ENCODE measurements at places on chromosomes 1 and 21.
A peak's percentile ranks its signal among the peaks of the same experiment; 100 is the strongest.

GRCh38 chr1:194167956-194168640 is 981.7 kb upstream of the B3GALT2 start:
- no peak for DNase-seq

GRCh38 chr1:235725434-235725833 is 75.8 kb upstream of the GNG4 start:
- DNase-seq: no peak

DNA sequence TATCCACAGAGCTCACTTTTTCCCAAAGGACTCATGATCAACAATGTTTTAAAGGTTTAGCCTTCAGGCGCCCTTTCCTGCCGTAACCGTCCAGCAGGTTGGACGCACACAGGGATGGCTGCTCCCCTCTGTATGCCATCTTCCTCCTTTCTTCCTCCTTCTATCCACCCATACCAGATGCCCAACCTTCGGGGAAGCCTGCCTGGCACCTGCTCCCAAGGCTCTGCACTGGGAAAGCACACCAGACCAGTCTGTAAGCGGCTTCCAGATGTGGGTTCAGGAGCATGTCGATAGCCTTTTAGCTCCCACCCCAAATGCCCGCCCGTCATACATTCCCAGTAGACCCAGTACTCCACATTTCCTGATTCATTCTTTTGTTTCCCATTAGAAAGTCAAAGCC is 52.9 kb downstream of the STUM start:
- DNase-seq: no peak

- no peak for DNase-seq
Observed at GRCh38 chr1:84347271-84347931, 45.9 kb downstream of the SAMD13 start.

GRCh38 chr1:50038237-50038809 is 14.6 kb upstream of the AGBL4 start:
- no peak for DNase-seq

DNA sequence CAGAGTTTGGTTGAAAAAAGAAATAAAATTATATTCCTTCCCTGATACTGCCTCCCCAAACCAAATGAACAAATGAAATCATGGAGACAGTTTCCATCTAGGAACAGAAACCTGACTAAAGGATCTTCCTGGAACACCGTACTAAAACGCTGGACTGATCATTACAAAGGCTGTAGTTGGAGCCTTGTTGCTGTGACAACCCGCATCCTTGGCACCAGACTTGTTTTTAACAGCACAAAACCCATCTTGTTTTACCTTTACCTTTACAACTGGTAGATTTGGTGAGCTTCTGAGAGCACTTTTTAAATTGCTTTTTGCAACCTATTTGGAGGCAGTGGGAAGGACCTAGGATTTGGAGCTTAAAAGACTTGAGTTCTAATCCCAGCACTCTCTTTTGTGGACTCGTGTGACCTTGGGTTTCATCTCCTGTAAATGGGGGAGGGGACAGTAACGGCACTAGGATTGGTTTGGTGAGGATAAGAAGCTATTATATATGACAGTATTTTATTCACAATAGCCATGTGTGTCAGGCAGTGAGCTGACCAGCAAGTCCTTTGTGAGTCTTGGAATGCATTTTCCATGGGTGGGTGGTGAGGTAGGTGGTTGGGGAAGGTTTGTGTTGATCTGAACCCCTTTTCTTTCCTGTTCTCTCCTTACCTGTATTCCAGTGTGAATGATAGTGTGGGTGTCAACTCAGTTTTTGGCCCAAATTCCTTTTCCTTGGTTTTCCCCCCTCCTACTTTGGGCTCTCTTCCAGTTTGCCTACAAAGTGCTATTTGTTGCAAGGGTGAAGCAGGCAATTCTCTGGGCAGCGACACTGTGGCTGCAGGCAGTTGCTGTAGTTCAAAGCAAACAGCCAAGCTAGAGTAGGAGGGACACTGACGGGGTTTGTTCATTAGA is 12.6 kb downstream of the LRRC8D start:
- DNase-seq: no peak

DNA sequence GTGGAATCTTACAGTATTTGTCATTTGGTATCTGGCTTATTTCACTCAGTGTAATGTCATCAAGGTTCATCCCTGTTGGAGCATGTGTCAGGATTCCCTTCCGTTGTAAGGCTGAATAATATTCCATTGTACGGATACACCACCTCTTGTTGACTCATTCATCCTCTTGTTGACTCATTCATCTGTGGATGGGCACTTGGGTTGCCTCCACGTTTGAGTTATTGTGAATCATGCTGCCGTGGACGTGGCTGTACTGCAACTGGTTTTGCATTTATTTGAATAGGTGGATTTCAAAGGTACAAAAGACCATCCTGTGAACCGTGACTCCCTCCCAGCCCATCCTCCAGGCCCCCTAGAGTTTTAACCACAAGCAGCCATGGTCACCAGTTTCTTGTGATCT is 11.9 kb upstream of the TCP10L start:
- no peak for DNase-seq

- no peak for DNase-seq
Observed at GRCh38 chr1:170126696-170127095, 19.1 kb upstream of the NTMT2 start.

DNA sequence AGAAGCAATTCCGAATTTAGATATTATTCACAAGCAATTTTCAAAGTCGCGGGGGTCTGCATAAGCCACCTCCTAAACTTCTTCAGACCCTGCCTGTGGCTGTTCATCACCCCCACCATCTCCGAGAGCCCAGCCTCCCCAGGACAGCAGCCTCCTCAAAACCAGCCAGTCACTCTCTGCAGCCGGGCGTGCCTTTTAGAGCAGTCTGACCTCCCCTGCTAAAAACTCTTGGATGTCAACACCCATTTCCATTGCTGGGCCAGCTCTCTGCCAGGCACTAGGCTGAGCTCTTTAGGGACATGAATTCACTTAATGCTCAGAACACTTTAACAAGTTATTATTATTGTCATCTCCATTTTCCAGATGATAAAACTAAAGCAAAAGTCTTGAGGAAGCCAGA is 11.7 kb downstream of the ADPRS start:
- DNase-seq: no peak

GRCh38 chr1:228002792-228003191 is 4.0 kb upstream of the WNT3A start:
- no peak for DNase-seq

GRCh38 chr1:201335174-201335870 is 42.2 kb downstream of the TNNT2 start:
- no peak for DNase-seq

DNA sequence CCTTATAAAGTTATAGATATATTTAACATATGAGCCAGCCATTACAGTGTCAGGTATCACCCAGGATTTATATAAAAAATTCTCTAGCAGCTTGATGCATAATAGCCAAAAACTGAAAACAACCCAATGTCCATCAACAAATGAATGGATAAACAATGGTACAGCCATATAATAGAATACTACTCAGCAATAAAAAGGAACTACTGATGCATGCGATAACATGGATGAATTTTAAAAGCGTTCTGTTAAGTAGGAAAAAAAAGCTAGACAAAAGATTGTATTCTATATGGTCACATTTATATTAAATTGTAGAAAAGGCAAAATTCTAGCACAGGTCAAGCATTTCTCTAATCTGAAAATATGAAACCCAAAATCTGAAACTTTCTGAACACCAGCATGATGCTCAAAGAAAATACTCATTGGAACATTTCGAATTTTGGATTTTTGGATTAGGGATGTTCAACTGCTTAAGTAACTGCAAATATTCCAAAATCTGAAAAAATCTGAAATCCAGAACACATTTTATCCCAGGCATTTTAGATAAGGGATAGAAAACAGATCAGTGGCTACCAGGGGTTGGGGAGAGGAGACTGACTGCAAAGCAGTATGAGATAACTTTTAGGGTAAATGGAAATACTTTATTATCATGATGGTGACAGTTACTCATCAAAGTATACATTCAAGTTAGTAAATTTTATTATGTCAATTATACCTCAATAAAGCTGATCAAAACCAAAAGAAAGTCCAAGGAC is 22.0 kb downstream of the SLC16A1 start:
- DNase-seq: no peak

DNA sequence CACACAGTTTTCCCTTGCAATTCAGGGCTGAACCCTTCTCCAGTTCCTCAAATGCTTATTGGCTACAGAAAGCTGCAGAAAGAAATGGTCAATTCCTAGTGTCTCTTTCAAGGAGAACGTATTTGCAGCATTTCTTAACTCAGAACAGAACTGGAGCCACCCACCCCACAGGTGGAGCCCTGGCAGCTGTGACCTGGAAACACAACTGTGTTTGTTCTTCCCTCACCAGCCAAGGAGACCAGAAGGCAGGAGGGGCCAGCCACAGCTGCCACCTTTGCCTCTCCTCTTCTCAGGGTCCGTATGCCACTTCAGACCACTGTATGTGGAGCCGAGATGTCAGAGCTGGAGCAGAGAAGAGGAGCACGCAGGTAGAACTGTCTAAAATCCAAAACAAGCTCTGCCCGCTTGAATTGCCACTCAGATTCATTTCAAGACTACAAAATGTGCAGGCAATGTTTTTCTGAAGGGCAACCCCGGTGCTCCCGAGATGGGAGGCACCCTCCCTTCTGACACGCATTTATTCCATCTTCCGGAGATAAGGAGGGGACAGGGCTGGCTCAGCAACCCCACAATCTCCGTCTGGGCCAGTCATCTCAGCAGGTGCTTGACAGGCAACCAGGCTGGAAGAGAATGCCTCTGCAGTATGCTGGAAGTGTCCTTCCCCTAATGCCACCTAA is 16.7 kb downstream of the CD247 start:
- DNase-seq: no peak

DNA sequence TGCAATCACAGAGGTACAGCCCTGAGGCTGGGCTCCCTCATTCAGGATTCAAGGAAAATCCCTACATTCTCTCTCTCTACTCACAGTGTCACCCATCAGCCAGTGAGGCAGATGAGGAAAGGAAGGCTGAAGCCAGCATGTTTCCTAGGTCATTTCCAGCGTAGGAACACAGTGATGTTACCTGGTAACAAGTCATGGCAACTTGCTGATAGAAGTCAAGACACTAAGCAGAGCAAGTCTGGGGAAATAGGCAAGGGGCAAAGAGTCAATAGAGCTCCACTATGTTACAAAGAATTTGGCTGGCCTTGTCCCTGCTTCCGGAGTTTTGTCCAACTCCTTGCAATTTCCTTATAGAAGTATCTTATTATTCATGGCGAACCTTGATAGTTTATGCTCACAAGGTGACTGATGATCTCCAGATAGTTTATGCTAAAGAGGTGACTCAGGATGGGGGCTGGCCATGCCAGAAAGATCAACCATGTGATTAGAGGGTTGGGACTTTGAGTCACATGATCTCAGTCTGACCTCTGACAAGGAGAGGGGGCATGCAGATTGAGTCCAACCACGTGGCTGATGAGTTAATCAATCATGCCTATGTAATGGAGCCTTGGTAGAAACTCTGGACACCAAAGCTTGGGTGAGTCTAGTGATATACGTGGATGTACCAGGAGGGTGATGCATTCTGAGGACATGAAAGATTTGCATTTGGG is 51.1 kb downstream of the SUSD4 start:
- DNase-seq: no peak

DNA sequence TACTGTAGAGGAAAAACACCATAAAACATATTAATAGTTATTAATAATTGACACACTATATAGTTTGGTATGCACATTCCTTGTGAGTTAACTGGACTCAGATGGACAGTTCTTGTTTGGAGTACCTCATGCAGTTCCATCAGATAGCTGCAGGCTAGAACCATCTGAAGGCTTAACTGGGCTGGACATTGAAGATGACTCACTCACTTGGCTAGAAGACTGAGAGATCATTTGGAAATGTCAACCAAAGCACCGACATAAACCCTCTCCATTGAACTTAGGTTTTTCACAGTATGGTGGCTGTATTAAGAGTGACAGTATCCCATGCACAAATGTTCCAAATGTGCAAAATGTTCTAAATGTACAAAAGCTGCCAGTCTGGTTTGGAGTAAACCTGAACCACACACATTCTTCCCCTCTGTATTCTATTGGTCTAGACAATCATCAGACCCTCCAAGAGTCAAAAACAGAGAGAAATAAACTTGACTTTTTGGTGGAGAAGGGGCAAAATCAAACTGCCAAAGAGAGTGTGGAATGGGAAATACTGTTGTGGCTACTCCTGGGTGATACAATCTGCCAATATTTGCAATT is 708.4 kb downstream of the KCNT2 start:
- no peak for DNase-seq

GRCh38 chr1:15843826-15844572 is 3.5 kb upstream of the SPEN start:
- DNase-seq: peak; percentile 42

- DNase-seq: no peak
Observed at GRCh38 chr21:39313042-39313570, 326 bp downstream of the BRWD1 start.

DNA sequence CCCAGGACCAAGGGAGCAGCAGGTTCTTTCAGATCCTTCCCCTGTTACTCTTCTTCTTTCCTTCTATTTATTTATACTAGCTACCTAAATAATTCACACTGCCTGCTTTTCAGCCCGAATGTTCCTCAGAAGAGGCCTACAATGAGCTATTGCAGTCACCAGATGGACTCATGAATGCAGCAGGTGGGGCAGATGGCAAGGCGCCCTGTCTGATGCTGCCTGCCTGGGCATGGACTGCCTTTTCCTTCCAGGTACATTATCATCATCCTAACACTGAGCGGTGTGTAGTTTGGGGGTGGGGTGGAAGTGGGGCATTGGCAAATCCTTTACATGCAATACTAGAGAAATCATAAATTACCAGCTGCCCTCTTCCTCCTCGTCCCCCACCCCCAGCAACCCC is 17.6 kb downstream of the ESRRG start:
- DNase-seq: peak; percentile 93

- DNase-seq: no peak
Observed at GRCh38 chr21:40474513-40474912, 372.4 kb downstream of the DSCAM start.

DNA sequence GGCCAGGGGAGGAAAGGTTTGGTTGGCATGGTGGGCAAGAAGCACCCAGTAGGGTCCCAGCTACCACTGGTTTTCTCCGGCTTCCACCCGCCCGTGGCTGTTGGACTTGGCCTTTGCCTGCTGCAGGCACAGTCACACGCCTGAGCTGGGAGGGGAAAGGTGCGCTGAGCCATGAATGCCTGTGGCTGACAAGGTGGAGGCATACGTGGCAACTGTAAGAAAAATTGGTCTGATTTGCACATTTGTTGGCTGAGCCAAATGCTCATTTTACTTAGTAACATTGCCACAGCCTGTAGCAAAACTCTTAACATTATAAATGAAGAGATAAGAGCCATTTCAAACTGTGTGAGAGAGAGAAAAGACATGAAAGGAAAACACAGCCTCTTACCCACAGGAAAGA is 191.6 kb downstream of the PTPRC start:
- DNase-seq: no peak

GRCh38 chr1:81369833-81370232 is 430.9 kb upstream of the ADGRL2 start:
- no peak for DNase-seq

DNA sequence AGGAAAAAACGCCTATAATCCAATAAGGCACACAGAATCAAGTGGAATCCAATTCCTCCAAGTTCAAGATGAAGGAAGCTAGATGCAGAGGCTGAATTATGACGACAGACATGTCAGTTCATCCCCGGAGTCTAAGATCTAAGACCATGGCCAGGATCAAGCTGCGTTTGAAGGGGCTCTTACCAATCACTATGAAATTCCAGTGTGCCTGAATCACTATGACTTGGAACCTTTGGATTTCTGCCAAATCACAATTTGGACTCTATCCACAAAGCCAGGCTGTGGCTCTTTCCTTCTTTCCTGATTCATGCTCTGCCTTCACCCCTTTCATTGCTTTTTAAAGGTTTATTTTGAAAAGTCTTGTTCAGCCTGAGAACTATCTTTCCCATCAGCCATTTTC is 17.1 kb downstream of the OLIG2 start:
- no peak for DNase-seq

- DNase-seq: no peak
Observed at GRCh38 chr1:204728456-204728855, 42.9 kb upstream of the LRRN2 start.

All from COR-L47 (cell line).